Endothelial cell of umbilical vein (primary cell): ENCODE measurements at places on chromosomes 11 and 22. TPM values are rescaled to one million over a fixed set of nuclear protein-coding genes. Genes with fewer than 3 reads are reported as not detected.

Gene CCDC188
- total RNA-seq, result 9.4 and 11.6 TPM in 2 replicates

Gene OR5AP2
- total RNA-seq, result not detected in 2 replicates

Gene RAB36
- total RNA-seq, result 2.6 and 2.7 TPM in 2 replicates

Gene TBX1
- total RNA-seq, result 30.2 and 38.2 TPM in 2 replicates

Gene SLC25A1
- total RNA-seq, result 94.5 and 102 TPM in 2 replicates

Gene AQP11
- 0.22 and 0.35 TPM in 2 replicates for total RNA-seq

Gene RNF215
- 24.4 and 26.9 TPM in 2 replicates for total RNA-seq

Gene BDNF
- total RNA-seq, result 2.6 and 3.1 TPM in 2 replicates

Gene ZNHIT2
- 9.0 and 9.2 TPM in 2 replicates for total RNA-seq

Gene SOX10
- total RNA-seq, result not detected in 2 replicates

Gene TMPRSS6
- total RNA-seq, result not detected in 2 replicates

Gene ART5
- not detected in 2 replicates for total RNA-seq

Gene LINC01488
- not detected in 2 replicates for total RNA-seq

Gene KRTAP5-2
- not detected in 2 replicates for total RNA-seq

Gene C11orf91
- 1.4 and 2.1 TPM in 2 replicates for total RNA-seq

Gene CRYBB1
- not detected in 2 replicates for total RNA-seq

Gene ZMAT5
- 23.1 and 24.9 TPM in 2 replicates for total RNA-seq

Gene CDC45
- 40.6 and 44.7 TPM in 2 replicates for total RNA-seq

Gene RAB3IL1
- total RNA-seq, result 1.2 and 3.6 TPM in 2 replicates

Gene DCDC1
- not detected in 2 replicates for total RNA-seq

Gene MYEOV
- 7.0 and 14.4 TPM in 2 replicates for total RNA-seq

Gene SNAP29
- 26.7 and 27.0 TPM in 2 replicates for total RNA-seq

Gene ACTN3
- total RNA-seq, result 0.18 TPM in 1 of 2 replicates, not detected in the other

Gene PGR
- not detected in 2 replicates for total RNA-seq

Gene SCARF2
- total RNA-seq, result 18.4 and 20.1 TPM in 2 replicates

Gene BCO2
- total RNA-seq, result 1.4 and 1.9 TPM in 2 replicates
